Cerebellar cortex (tissue), 1 donor: ENCODE measurements at places on chromosomes 7 and 10.
A peak's percentile ranks its signal among the peaks of the same experiment; 100 is the strongest.

DNA sequence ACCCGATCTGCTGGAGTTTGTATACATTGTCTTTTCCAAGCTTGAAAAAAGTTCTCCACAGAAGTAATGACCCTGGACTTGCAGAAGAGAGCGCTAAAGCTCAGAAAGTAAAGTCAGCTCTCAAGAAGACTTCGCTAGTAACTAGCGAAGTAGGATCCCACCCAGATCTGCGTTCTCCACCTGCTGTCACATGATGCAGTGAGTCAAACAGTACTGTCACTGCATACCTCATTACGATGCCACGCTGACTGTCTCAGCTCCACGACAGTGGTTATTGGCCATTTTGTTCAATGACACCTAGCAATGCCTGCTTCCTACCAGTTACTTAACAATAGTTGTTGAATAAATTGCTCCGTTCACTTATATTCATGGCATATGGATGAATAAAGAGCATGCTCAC lies 29.7 kb upstream of the SEC61G start:
- peak; percentile 32 for DNase-seq

DNA sequence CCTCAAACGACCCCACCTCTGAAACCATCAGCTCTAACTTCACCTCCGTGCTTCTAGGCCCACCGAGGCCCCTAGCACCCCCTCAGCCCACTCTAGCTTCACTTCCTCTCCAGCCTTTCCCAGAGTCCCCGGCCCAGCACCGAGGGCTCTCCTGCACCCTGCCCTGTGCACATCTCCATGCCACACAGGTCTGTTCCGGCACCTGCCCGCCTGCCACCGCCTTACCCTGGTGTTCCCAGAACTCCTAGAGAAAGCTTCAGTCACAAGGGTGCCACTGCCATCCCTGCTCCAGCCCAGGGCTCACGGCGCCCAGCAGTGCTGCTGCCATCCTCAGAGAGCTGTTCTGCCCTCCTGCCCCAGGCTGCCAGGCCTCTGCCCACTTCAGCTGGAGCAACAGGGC lies 61.3 kb upstream of the INSIG1 start:
- DNase-seq, result no peak

- no peak for DNase-seq
These were observed 61.8 kb downstream of the ADD3 start for GRCh38 chr10:110069502-110069982.

GRCh38 chr10:1467334-1468076 lies 269.8 kb downstream of the ADARB2 start:
- no peak for DNase-seq

DNA sequence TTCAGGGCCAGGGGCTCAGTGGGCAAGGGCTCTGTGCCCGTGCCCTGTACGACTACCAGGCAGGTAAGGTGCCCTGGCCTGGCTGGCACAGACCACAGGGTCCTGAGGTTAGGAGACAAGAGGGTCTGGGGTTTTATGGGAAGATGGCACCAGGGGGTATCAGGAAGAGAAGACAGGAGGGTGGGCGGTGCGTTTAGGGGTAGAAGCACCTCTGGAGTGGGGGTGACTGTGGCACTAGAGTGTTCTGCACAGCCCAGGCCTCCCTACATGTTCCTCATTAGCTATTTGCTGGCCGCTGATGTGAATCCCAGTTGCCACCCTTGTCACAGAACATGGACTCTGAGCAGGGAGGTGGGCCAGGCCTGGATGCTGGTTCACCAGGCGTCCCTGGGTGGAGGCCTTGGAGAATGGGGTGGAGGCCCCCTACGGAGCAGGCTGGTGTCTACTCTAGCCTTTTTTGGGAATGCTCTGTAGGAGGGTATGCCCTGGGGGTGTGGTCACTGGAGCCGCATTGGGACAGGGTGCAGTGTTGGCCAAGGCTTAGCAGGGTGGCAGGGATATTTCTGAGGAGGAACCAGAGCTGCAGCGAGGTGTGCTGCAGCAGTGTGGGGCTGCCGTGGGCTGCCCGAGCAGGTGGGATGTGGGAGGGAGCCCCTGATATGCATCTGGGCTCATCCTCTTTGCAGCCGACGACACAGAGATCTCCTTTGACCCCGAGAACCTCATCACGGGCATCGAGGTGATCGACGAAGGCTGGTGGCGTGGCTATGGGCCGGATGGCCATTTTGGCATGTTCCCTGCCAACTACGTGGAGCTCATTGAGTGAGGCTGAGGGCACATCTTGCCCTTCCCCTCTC lies 5.0 kb downstream of the PGAM2 start:
- no peak for DNase-seq

- no peak for DNase-seq
These were observed 62.2 kb downstream of the DIP2C start for GRCh38 chr10:627032-627992.

- DNase-seq, result no peak
These were observed 189.5 kb downstream of the ARHGAP12 start for GRCh38 chr10:31739146-31739545.

DNA sequence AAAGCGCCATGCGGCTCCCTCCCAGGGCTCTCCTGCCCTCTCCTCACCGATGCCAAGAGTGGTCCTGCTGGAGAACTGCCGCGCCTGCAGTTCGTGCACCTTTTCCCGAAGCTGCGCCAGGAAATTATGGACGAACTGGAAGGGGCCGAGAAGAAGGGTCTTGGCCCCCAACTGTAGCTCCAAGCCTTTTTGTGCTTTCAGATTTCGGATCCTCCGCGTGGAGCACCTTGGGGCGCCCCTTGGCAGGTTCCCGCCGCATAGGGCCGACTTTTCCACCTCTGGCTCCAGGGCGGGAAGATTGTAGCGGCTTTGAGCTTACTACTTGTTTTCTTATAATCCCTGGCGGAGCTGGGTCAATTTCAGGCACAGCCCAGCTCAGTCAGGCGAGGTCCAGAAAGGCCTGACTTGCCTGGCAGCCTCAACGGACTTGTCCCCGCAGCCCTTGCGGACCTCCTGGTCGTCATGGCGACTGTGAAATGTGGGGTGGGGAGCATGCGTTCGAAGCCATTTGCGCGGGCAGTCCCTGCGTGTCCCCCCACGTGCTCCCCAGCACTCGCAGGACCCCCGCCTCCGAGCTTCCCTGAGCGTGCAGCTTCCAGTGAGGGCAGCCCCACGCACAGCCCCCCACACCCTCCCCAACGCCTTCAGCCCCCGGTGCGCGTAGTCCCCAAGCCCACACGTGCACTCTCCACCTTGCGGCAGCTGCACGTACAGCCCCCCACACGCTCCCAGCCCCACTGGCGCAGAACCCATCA lies 129.9 kb downstream of the KBTBD2 start:
- DNase-seq, result no peak
